Foreskin keratinocyte (primary cell): ENCODE measurements at places on chromosomes 5 and 9. TPM values are rescaled to one million over a fixed set of nuclear protein-coding genes. Genes with fewer than 3 reads are reported as not detected.

Gene DBH
- not detected in 2 replicates for total RNA-seq

Gene KIF12
- 0.85 and 3.1 TPM in 2 replicates for total RNA-seq

Gene PCDHB5
- total RNA-seq = 0.04 and 0.10 TPM in 2 replicates

- no peak for DNase-seq
Measured at GRCh38 chr9:120289098-120289497, 290.9 kb downstream of the CDK5RAP2 start.

Gene FSTL4
- total RNA-seq = 0.39 and 0.44 TPM in 2 replicates

Gene DELE1
- 39.2 and 44.1 TPM in 2 replicates for total RNA-seq

DNA sequence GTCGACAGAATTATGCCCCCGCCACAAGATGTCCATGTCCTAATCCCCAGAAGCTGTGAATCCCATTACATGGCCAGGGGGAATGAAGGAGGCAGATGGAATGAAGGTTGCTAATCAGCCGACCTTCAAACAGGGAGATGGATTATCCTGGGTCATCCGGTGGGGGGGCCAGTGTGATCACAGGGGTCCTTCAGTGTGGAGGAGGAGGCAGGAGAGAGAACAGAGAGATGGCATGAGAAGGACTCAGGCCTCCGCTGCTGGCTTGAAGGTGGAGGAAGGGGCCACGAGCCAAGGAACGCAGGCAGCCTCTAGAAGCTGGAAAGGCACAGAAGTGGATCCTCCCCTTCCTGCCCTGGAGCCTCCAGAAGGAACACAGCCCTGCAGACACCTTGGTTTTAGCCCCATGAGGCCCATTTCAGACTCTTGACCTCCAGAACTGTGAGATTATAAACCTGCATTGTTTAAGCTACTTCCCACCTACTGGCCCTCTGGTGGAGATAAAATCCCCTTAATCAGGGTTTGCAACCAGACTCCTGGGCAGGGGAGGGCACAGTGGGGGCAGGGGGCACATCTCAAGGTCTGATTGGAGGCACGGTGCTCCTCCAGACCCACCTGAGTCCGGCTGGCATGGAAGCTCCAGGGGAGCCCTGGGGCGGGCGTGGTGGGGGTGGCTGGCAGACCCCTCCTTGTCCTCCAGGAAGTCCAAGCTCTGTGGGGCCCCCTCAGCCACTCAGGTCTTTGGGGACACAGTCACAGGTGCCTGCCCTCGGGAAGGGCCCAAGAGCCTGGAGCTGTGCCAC lies 13.8 kb downstream of the PTGES2 start:
- DNase-seq = no peak

DNA sequence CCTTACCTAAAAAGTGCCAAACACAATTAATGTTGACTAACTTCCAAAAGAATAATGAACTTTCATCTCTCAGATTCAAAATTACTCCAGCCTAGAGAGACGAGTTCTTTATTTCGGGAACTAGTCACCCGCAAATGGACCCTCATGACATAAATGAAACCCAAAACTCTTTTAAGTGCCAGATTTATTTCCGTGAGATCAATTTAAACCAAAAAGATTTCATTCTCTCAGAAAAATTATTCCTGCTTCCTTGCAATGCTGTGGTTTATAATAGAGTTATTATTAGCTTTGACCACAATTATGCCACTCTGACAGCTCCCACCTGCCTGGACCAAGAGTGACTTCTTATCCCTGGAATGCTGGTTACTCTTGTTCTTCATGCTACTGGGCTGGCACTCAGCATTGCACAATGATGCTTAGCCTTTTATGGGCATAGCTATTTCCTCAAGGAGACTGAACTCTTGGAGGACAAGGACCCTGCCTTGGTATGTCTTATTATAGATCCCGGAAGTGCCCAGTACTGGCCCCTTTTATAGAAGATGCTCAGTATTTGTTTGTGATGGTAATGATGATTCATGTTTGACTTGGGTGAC lies 183.5 kb downstream of the SNX18 start:
- DNase-seq = peak; percentile 98

- no peak for DNase-seq
Measured at GRCh38 chr9:95999390-95999789, 123.9 kb downstream of the ERCC6L2 start.

Gene WDR38
- not detected in 2 replicates for total RNA-seq

DNA sequence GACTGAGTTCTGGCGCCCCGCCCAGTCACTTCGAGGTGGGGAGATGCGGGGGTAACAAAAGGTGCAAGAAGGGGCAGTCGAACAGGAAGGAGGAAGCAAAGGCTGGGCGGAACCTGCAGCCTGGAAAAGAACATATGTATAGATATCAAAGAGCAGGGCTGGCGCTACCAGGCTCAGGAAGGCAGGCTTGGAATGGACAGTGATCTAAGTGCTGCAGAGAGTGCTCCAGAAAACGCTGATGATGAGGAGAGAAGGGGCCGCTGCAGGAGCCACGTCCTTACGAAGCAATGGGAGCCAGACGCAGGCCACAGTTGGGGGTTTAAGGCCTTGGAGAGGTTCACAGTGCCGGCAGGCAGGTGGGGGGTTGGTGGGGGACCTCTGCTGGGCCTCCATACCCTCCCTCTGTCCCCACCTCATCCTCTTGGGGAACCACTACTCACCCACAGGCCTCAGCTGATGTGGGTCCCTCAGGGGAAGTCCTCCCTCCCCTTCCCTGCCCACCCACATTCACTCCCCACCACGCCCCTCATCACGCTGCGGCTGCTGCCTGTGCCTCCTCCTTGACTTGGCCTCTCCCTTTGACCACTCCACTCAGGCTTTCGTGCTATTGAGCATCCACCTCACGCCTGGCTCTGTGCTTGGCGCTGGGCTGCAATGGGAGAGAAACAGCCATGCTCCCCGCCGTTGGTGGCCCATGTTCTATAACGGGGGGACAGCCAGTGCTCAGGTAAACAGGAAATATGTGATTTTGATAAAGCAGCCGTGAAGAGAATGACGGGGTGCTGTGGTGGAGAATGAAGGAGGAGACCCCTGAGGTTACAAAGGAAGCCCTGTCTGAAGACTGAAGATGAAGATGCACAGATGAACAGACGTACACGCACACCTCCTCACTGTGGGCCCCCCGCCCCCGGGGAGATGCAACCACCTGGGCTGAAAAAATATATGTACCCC lies 40.5 kb upstream of the RPL26L1 start:
- DNase-seq = no peak
